ENCODE measurements at places on chromosomes 1 and 21.

- DNase-seq, result no peak
Measured at GRCh38 chr1:227925582-227926198, 22.0 kb downstream of the WNT9A start.

DNA sequence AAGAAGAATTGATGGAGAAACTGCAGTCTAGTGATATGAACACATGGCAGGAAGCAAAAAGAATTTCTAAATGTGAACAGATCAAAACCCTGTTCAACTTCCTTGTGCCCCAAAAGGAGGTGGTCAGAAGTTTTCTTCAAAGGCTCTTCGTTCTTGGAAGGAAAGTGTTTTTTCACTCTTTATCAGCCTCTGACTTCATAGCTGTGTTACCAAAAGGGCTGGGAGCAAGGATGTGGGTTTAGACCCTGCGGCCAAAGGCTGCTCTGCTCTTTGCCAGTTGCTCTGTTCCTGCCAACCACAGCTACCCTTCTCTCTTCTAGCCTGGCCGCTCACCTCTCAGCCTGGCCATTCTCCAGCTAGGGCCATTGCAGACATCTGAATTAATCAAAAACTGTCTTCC is 53.8 kb downstream of the PTGER3 start:
- no peak for DNase-seq

DNA sequence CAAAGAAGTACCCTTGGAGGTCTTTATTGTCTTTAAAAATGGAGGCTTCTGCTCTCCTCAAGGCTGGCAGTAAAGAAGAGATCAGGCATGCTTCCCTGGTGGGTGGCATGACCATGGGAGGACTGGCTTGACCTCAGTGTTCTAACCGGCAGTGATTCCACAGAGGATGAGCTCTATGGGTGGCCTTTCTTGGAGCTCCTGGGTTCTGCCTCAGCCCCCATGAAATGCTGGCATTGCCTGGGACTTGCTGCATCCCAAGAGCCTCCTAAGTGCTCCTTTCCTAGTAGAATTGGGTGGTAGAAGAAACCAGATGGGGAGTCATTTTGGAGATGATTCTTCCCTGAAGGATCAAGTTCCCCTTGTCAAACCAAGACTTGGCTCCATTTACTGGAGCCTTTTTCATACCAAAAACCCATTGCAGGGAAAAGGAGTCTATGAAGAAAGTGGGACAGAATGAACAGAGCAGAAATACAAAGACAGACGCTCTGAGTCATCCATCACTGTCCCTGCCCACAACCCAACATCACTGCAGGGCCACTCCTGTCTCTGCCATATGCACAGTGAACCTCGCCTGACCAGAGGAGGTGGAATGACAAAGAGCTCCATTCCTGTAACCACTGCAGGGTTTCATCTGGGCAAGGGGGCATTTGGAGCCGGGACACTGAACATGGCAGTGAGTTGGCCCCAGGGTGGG is 42.4 kb downstream of the RIMS3 start:
- DNase-seq, result no peak

DNA sequence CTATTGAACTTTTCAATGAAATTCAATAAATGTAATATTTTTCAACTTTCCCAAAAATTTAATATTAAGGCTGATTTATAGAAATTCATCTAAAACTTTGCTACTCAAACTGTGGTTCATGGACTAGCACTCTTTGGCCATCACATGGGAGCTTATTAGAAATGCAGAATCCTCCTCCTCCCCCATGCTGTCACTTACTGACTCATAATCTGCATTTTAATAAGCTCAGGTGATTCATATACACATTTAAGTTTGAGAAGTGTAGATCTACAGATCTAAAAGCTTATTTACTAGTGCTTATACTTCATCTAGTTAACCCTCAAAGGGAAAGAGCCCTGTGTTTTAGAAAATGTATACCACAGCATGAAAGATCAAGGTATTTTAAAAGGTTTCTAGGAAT is 84.3 kb downstream of the HS2ST1 start:
- no peak for DNase-seq

DNA sequence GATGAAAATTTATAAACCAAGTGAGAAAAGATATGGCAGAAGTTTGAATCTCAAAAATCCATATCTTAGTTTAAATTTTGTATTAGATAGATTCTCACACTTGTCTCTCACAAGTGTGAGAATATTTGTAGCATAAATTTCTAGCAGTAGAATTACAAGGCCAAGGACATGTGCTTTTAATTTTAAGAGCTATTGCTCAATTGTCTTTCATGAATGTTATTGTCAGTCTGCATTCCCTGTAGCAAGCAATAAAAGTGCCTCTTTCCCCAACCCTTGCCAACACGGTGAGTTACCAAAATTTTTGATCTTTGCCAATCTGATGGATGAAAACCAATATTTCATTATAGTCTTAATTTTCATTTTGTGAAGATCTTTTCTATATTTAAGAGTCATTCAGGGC is 64.0 kb downstream of the CTH start:
- DNase-seq, result no peak

- no peak for DNase-seq
Measured at GRCh38 chr1:11738783-11739182, 2.8 kb downstream of the AGTRAP start.

DNA sequence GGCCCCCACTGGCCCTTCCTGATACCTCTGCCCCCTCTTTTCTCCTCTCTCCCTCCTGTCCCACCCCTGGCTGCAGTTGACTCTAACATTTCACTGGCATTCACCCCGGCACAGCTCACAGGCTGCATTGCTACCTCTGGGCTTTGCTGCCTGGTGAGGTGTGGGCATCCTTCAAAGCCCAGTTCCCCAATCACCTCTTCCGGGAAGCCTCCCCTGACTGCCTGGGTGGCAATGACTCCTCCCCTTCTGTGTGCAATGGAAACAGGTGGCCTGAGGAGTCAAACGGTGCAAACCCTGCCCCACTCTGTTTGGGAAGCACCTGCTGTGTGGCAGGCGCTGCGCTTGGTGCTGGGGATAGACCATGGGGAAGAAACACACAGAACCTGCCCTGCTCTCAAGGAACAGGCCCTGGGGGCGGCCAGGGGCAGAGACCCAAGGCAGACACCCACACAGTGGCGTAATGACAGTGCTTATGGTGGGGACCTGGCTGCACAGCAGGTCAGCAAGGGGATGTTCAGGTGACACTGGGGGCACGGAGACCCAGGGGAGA is 39.3 kb upstream of the POFUT2 start:
- no peak for DNase-seq

DNA sequence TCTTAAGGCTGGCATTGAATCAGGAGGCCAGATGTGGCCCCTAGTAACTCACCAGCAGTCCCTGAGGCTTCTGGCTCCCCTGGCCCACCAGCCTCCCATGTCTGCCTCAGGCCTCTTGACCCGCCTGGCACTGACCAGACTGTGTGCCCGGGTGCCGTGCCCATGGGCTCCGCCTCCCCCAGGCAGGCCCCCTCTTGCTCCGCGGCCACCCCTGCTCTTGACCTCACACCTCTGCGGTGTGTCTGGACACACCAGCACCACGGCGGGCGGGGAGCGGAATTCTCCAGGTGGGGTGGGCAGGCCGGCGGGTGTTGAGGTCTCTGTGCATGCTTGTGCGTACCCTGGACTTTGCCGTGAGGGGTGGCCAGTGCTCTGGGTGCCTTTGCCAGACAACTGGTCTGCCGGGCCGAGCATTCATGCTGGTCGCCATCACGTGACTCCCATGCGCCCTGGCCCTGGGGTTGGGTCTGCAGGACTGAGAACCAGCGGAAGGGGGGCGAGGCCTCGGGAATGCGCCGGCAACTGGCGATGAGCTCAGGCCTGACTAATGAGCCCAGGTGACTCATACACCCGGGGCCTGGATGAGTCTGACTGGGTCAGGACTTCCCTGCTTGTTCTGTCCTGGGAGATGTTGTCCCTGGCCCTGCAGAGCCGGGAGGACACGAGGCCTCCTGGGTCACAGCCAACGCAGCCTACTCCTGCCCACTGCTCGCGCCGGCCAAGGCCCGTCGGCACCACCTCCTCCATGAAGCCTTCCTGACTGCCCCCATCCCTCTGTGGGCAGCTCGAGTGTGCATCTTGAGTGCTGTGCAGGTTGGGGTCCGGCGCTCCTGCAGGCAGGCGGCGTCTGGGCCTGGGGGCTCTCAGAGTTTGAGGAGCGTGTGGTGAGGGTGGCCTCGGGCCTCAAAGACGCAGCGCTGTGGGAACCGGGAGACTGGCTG is 22.6 kb downstream of the COL18A1 start:
- no peak for DNase-seq

DNA sequence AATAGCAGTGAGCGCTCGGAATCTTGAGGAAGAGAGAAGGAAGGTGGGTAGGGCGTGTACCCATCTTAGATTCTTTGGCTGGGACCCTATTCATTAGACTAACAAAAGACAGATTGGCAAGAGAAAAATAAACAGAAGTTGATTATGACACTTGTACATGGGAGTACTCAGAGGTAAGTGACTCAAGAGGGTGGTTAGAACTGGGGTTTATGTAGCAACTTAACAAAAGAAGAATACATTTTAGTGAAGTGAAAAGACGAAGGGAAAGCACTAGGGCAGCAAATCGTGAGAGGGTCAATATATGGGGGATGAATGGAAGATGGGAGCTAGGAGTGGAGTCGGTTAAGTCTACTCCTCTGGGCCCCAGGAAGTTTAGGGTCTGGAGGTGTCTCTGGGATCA is 25.8 kb upstream of the RCC2 start:
- DNase-seq, result no peak

DNA sequence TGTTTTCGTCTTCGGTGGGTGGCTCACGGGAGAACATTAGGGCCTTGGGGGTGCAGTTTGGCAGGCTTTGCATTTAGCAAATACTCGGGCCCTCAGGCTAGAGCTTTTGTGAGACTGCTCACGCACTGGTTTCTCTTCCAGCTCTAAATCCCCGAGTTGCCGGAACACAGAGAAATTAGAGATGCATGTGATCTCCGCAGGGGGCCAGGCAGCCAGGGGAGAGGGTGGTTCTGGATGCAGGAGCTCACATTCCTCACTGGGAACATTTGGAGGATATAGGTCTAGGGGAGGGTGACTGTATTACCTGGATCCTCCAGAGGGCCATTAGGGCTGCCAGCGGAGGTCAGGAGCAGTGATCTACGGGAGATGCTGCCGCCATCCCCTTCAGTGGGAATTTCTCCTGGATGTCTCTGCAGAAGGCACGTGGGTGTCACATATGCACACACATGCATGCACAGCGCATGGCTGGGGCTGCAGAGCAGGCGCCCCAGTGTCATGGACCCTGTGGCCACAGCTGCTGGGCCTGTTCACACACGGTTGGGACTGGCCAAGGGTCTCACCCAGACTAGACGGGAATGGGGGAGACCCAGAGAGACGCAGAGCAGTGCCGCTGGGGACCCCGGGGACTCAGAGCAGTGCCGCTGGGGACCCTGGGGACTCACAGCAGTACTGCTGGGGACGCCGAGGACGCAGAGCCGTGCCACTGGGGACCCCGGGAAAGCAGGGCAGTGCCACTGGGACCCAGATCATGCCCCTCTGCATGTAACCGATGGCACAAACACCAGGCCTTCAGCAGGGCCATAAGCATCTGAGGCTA is 258.7 kb downstream of the CAMTA1 start:
- no peak for DNase-seq

Data from stimulated activated CD8-positive, alpha-beta memory T cell treated with anti-CD3 and anti-CD28 coated beads, Interleukin-15, amount 100 ng/mL, for 4 hours (primary cell).